ENCODE measurements at places on chromosomes 11 and 22.
A peak's percentile ranks its signal among the peaks of the same experiment; 100 is the strongest.

DNA sequence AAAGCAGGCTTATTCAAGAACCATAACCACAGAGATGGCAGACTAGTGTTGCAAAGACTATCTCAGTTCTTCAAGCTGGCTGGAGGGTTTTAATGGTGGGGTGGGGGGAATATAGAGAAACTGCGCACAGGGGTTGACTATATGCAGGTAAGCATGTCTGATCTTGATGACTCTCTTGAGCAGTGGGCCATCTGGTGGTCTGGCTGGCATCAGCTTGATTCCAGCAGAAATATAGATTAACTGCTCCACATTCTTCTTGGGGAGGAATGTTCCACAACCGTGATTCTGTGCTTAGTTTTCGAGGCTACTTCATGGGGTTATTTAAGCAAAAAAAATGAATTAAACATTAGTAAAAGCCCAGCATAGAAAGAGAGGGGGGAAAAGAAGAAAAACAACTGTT lies 158.8 kb upstream of the PGR start:
- DNase-seq = no peak

DNA sequence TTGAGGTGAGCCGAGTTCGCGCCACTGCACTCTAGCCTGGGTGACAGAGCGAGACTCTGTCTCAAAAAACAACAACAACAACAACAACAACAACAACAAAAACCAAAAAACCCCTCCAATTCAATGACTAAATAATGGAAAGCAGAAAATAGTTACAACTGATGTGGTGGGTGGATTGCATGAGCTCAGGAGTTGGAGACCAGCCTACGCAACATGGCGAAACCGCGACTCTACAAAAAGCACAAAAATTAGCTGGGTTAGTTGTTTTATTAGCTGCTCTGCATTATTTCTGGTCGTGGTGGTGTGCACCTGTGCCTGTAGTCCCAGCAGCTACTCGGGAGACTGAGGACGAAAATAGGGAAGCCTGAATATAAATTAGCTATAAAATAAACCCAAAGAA lies 2.6 kb upstream of the PATL1 start:
- no peak for DNase-seq

- DNase-seq = peak; percentile 54
Observed at GRCh38 chr22:37818409-37819104, 4.6 kb upstream of the GALR3 start.

- DNase-seq = no peak
Observed at GRCh38 chr11:9029422-9029821, 25.6 kb upstream of the NRIP3 start.

GRCh38 chr11:69716891-69717747 lies 13.3 kb upstream of the FGF19 start:
- no peak for DNase-seq

DNA sequence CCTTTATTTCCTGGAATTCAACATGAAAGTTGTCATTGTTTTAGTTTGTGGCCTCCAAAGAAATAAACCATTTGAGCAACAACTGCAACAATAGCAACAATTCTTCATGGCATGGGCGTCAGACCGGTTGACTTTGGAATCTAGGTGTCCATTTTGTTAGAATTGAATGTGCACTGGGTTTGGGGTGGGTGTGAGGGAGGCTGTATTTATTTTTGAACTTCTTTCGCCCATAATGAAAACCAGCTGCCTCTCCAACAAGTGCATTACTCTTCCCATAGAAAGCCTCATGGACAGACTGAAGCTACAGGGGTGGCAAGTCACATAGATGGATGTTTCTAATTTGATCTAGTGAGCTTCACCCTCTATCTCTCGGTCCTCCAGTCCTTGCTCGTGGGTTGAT lies 85.4 kb downstream of the ADAMTS15 start:
- no peak for DNase-seq

- DNase-seq = no peak
Observed at GRCh38 chr22:43036282-43036829, 21.4 kb upstream of the PACSIN2 start.

DNA sequence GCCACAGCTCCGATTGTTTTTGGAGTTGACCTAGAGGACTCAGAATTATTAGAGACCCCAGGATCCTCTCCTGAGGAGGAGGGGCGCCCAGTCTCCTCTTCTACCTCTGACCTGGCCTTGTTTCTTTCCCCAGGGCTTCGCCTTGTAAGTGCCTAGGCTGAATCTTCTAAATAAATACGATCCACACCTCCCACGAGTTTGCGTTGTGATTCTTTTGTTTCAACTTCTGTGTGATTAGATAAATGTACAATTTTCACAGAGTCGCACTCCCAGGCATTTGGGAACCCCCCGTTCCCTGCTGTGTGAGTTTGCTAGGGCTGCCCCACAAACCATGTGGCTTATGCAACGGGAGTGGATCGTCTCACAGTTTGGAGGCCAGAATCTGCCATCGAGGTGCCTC lies 1.2 kb downstream of the KRTAP5-8 start:
- no peak for DNase-seq

DNA sequence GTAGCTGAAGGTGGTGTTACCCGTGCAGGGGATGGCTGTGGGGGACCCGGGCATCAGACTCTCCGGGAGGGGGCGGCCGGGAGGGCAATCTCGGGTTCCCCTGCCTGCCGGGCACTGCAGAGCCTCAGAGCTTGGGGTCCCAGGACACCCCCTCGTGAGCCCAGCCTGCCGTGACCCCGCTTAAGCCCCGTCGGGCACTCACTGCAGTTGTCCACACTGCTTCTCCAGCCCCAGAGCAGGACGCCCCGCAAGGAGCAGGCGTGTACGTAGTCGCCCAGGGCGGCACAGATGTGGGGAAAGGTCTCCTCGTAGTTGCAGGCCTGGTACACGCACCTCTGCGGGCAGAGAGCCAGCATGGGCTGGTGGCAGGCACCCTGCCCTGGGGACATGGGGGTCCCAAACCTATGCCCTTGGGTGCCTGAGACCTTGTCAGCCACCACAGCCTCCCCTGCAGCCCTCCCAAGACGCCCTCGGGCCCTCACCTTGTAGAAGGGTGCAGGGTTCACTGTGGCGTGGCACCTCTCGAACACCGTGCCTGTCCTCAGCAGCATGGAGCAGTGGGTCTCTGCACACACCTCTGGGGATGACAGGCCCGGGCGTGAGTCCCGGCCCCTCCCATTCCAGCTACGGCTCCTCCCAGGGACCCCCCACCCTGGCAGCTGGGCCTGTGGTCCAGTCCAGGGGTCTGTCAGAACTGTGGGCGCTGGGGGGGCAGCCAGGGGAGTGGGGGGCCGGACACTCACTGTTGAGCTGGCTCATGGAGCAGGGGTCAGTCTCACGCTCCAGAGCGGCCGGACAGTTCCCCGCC lies 8.8 kb downstream of the MUC6 start:
- DNase-seq = no peak

Measured in T-helper 17 cell (primary cell).